ENCODE measurements at places on chromosomes 4 and X. TPM values are rescaled to one million over a fixed set of nuclear protein-coding genes. Genes with fewer than 3 reads are reported as not detected.

DNA sequence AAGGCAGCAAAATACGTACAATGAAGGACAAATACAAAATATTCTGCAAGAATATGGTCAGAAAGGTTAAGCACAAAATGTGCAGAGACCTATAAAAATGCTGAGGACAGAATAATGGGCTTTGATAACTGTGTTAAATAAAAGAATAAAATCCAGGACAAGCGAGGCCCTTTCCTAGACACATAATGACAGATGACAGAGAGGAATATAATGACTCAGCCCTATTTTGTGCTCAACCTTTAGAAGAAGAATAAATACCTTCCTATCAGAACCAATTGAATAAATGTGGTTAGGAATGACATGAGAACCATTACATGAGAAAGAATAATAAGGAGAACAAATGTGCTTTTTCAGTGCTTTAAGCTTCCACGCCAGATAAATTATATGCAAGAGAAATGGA lies 178.0 kb downstream of the TEX13C start:
- DNase-seq = no peak

GRCh38 chrX:66071126-66071525 lies 31.2 kb upstream of the VSIG4 start:
- DNase-seq = no peak

GRCh38 chr4:128675083-128675482 lies 134.4 kb upstream of the JADE1 start:
- no peak for DNase-seq

The F8A2 gene
- not detected for total RNA-seq

The CDX4 gene
- not detected for total RNA-seq

DNA sequence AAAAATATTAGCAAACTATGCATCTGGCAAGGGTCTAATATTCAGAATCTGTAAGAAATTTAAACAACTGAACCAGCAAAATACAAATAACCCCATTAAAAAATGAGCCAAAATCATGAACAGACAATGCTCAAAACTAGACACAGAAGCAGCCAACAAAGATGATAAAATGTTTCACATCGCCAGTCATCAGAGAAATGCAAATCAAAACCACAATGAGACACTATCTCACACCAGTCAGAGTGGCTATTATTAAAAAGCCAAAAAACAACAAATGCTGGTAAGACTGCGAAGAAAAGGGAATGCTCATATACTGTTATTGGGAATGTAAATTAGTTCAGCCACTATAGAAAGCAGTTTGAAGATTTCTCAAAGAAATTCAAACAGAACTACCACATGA lies 201.3 kb upstream of the CPEB2 start:
- DNase-seq = no peak

The UTP3 gene
- total RNA-seq = 19.2 TPM

The DCAF12L1 gene
- not detected for total RNA-seq
